ENCODE measurements at places on chromosomes 4 and X.

DNA sequence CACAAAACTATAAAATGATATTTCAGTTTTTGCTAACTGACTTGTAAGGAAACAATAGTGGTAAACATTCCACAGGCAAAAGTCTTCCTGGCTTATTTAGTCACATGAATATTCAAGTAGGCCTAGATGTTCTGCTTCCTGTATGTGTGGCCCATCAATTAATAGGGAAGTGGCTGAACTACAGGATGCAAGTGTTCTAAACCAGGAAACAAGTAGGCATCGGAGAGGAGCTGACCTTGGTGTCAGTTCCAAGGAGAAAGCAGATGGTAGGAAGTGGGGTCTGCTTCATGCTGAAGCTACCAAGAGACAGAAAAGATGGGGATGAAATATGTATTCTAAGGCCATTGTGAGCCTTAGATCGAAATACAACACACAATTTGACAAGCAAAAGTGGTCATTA lies 149.7 kb downstream of the ANTXR2 start:
- ATAC-seq, result no peak

DNA sequence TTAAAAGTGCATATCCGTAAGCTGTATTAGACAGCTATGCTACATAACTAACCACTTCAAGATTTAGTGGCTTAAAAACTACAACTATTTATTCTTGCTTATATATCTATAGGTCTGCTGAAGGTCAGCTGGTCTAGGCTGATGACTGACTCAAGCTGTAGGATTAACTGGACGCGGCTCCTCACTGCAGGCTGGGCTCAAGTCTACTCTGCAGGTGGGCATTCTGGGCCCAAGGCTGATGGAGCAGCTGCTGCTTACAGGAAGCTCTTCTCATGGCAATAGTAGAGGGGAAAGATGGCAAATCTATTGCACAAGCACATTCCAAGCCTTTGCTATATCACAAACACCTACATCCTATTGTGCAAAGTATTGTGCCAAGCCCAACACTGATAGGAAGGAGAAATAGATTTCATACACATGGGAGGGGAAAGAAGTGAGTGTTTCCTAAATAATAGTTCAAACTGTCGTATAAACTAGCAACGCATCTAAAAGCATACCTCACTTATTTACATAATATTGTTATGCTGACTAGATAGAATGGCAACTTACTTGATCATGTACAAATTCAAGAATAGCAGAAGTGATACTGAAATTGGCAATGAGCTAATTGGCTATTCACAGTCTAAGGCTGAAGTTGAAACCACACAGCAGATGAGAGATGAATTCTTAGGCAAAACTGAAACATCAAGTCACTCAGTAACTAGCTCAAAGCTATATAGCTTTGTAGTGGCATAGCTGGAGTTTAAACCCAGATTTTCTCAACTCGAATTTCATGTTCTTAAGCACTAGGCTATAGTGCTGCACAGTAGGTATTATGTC lies 263.8 kb downstream of the NKX6-1 start:
- ATAC-seq, result no peak

DNA sequence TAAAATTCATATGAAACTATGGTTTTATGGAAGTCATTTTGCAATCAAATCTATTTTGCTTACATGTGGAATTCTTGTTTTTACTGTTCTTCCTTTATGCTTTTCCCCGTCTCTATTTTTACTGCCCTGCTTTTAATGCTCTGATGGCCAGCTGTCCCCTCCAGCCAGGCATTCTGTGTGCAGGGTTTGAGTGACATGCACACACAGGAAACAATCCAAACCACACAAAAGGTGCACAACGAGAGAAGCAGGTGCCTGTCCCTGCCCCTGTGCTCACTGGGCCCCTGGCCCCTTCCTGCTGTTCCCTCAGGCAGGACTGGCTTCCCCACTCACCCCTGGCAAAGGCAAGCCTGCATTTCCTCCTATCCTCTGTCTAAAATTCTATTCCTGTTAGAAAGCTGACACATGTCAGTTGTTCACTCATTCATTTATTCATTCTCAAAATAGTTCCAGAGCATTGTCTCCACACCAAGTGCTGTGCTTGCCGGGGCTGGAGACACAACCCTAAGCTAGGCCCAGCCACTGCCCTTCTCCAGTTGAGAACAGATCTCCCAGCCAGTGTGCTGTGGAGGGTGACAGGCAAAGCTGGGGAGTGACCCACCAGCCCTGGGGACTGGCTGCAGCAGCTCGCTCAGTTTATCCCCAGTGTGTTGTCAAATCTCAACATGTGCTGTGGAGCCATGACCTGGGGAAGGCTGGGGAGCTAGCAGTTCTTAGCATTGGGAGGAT lies 346.3 kb downstream of the FBXW7 start:
- ATAC-seq, result no peak

GRCh38 chr4:164383058-164383357 lies 370.9 kb upstream of the SMIM31 start:
- peak; percentile 27 for ATAC-seq

DNA sequence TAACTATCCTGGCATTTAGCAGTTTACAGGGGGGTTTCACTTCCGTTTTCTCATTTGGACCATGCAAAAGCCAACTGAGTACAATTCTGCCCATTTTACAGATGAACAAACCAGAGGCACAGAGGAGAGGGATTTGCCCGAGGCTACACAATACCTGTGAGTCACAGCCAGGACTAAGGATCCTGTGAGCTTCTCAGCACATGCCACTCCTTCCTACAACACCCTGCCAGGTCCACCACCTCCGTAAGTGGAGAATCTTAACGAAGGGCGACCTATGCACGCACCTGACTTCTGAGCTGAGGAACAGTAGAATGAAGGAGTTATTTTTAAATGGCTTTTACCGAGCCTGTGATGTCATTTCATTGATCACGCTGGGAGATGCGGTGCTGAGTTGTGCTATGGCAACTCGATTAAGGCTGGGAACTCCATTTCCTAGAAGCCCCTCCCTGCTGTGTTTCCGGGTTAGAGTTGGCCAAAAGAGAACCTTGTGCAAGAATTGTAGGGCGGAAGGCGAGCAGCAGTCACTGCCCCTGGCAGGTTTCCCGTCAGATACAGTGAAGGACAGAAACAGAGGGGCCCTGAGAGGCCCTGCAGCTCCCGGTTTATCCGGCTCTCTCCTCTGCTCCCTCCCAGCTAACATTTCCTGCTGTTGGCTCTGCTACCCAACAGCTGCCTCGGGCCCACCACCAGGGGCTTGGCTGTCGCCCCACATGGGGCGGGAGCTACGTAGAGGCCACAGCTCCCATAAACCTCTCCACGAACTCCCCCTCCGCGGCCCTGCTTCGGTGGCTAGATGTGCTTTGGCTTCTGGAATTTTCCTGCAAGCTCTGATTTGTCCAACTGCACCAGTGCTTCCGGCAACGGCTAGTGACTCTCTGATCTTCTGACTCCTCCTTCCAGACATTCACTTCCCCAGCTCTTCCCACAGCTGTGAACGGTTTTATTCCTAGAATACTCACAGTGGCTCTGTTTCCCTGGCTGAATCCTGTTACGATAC lies 75.1 kb upstream of the USP9X start:
- peak; percentile 87 for ATAC-seq

DNA sequence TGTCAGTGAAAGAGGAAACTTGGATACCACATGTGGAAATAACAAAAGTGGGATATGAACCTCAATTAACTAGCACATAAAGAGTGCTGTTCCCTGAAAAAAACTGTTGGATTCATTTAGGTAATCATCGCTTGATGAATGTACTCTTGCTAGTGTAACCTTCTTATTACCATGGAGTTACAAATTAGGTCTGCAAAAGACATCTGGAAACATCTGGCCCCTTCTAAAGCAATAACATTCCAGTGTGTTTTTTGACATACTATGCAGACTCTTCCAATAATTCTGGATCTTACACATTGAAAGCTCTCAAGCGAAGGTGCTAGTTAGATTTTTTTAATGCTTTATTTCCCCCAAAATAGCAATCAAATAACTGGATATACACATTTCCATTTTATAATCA lies 134.6 kb downstream of the ATP10D start:
- ATAC-seq, result no peak

GRCh38 chr4:89535251-89535650 lies 227.7 kb upstream of the GPRIN3 start:
- ATAC-seq, result no peak

DNA sequence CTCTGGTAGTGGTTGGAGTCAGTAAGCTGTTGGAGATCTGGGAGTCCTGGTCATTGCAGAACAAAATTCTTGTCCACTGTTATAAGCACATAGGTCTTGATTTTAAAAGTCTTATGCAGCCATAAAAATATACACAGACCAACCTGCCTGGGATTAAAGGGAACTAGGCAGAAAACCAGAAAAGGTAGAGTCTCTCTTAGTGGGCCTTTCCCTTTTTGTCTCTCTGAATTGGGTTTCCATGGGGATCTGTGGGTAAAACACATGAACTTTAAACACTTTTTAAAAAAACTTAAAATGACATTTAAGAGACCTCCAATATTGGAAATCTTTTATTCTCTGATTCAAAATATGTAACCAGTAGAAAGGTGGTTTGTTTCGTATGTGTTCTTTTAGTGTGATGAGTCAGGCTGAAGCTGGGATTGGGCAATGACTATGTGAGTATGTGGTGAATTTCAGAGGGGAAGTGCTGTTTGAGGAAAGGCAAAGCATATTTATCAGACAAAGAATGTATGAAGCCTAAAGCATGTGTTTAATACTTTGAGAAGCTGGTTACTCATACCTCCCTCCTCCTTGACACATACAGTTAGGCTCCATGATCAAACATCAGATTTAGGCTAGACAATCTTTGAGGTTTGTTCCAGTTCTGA lies 29.6 kb downstream of the SLC16A2 start:
- peak; percentile 86 for ATAC-seq

GRCh38 chr4:3486541-3487540 lies 23.7 kb downstream of the DOK7 start:
- ATAC-seq, result peak; percentile 6

- ATAC-seq, result no peak
These were observed 88.8 kb upstream of the PCDH18 start for GRCh38 chr4:137621056-137621455.

DNA sequence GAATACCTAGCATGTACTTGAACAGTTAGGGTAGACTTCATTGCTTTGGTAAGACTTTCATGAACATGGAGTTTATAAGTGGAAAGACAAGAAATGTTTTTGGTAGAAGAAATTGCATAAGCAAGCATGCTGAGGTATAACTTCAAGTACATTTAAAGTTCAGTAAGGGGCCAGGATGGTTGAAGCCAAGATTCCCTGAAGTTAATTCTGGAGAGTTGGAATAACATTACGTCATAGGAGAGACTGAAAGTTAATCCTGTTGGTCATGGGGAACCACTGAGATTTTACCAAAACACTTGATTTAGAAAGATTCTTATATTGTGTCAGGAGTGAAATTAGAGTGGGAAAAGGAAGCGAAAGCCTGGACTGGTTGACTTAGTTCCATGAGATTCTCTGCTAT lies 767.5 kb upstream of the MAGEB2 start:
- no peak for ATAC-seq

DNA sequence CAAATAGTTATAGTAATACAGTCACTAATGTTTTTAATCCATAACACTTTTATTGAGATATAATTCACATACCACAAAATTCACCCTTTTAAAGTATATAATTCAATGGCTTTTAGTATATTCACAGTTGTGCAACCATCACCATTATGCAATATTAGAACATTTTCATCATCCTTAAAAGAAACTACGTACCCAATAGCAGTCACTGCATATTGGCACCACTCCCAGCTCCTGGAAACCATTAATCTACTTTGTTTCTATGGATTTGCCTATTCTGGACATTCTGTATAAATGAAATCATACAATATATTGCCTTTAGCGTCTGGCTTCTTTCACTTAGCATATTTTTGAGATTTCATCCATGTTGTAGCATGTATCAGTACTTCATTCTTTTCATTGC lies 99.3 kb downstream of the AMMECR1 start:
- ATAC-seq, result no peak

DNA sequence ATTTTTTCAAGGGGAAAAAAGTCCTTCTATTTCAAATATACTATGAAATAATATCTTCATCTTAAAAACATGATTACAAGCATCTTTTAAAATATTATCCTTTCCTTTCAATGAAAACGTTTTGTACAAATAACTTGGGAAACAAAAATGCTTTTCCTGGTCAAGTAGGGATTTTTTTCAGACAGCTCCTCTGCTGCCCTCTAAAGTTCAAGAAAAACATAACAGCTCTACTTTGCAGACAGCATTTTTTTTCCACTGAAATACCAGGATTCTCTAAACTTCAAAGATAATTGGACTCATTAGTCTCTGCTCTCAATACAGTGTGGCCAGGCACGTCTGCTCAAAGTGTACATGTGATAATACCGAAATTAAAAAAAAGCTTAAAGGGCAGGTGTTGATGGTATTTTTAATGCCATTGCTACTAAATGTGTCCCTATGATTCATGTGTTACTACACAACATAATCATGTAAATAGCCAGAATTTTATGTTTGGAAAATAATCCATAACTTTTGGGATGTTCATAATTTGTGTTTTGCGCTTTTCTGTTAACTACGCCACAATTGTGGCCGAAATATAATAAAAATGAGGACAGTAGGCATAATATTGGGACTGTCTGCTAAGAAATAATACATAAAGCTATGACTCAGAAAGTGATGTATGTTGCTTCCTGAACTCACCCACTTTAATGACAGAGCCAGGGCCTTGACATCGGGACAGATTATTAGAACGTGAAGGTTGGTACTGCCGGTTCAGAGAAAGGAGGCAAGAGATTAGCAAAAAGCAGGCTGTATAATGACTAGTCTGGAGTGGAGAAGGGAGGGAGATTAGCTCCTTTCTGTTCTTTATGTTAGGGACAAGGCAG lies 478.9 kb downstream of the KCNIP4 start:
- peak; percentile 59 for ATAC-seq

- no peak for ATAC-seq
These were observed 60.5 kb downstream of the CCNG2 start for GRCh38 chr4:77217526-77217925.

- peak; percentile 38 for ATAC-seq
These were observed 115.1 kb downstream of the SPANXA1 start for GRCh38 chrX:141469469-141469868.

DNA sequence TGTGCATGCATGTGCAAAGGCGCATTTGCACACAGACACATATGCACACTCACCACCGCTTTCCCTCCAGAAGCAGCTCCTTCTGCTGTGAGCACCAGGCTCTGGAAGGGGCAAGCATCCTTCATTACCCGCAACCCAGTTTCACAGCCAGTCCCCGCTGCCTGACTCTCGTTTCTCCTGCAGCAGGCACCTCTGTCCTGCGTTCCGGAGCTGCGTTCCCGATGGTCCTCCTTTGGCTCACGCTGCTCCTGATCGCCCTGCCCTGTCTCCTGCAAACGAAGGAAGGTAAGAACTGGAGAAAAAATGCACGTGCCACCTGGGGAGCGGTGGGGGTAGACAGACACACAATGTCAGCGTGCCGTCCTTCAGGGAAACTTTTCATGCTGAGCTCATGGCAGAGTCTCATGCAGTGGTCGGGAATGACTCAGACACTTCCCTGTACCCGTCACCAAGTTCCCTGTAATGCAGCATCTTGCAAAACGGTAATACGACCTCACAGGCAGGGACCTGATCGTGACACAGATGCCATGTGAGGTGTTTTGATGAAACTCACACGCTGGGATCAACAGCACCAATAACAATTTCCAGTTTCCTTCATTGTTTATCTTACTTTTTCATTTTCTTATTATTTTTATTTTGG lies 5.1 kb downstream of the IL3RA start:
- ATAC-seq, result no peak

GRCh38 chr4:10496200-10496599 lies 39.0 kb upstream of the ZNF518B start:
- ATAC-seq, result no peak
